ENCODE measurements at places on chromosomes 7 and 10. TPM values are rescaled to one million over a fixed set of nuclear protein-coding genes. Genes with fewer than 3 reads are reported as not detected.

CDK14 gene
- total RNA-seq = 0.18 TPM

PDZD7 gene
- total RNA-seq = 0.77 TPM

IGFBP3 gene
- 1.3 TPM for total RNA-seq

PRF1 gene
- total RNA-seq = 78.3 TPM

ZPBP gene
- total RNA-seq = not detected

SLC25A28 gene
- total RNA-seq = 47.8 TPM

FXYD4 gene
- total RNA-seq = 0.30 TPM

MUC12 gene
- total RNA-seq = 0.48 TPM

All from T-helper 2 cell treated with Interferon-gamma antibody and Interleukin-4, amounts not matched to agents 100 ng/mL and 5 ng/mL, for 36 hours (primary cell).